ENCODE measurements at places on chromosomes 6 and 20.

GRCh38 chr20:57070296-57070695 lies 196.1 kb downstream of the BMP7 start:
- DNase-seq: no peak

DNA sequence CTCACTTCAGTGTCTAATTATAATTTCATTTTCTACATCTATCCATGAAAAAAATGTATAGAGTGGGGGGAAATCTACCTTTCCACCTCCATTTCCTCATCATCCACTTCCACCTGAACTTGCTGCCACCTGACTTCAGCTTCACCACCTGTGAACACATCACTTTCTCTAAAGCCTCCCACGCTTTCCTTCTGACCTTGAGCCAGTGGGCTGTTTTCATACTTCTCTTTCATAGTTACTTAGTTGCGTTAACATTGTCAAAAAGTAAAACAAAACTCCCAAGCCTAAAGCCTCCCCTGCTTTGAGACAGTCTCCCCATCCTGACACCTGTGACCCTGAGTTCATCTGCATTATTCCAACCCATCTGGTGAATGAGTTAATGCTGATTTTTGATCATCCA lies 47.3 kb downstream of the KLHL31 start:
- no peak for DNase-seq

DNA sequence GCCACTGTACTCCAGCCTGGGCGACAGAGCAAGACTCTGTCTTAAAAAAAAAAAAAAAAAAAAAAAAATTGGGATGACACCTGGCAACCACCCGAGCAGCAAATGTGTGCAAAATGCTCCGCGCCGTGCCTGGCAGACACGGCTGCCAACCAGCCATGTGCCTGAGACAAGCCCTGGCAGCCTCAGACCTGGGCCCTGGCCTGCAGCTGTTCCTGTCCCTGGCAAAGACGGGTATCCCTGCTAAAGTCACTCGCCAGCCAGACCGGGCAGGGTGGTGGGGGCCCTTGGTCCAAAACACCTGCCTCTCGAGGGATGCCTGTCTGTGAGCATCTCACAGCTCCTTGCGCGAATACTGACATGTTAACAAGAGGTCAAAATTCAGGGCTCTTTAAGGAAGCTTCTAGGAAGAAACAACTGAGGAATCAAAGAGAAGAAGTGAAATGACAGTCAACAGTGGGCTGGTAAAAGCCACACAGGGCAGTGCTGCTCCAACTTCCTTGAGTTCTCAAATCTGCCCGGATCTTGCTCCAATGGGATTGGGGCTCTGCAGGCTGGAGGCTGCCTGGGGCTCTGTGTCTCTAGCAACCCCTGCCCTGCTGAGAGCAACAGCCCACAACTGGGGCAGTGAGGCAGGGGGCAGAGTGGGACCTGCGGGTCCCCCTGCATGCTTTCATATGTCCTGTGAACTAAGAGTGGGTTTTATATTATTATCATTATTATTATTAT lies 53.4 kb downstream of the SYTL3 start:
- no peak for DNase-seq

- no peak for DNase-seq
These were observed 114.5 kb upstream of the SCGN start for GRCh38 chr6:25537349-25538018.

GRCh38 chr6:42532038-42532669 lies 31.7 kb upstream of the UBR2 start:
- DNase-seq: no peak

DNA sequence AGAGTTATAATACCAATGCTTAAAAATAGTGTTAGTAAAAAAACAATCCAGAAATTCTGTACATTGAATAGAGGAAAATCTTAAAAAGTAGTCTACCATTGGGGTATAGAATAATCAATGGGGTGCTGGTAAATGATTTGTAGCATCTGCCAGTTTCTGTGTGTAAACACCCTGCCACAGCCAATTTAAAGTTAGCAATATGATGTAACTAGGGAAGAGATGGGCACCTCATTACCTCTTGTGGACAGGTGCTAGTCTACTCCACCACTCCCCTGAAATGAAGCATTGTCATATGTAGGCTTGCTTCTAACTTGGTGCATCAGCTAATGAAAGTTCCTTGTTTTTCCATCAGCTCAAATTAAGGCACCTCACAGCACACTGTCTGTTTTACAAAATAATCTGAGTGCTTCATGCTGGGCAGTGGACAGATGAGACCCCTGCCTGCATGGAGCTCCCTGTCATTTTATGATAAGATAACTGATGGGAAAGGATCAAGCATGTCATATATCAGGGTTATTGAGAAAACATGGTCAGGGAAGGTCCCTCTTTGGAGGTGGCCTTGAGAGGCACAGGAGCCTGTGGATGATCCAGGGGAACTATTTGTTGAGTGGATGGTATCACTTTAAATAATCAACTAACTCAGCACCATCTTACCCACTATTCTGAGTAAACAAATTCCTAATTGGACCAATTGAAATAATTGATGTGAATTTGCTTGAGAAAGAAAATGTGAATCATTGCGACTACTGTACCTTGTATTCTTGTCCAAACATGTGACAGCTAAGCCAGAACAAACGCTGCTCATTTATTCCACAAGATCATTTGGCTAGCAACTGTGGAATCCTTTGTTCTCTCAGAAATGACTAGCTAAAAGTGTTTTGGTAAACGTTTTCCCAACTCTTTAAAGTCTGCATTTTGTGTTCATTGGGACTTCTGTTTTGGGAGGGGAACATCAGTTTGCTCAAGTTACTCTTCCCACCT lies 45.9 kb upstream of the CSE1L start:
- DNase-seq: no peak

All from activated naive CD4-positive, alpha-beta T cell (primary cell).